NCI-H526 treated with DMSO at 0.1 percent for 48 hours (cell line): ENCODE measurements at places on chromosomes 3 and 15.

DNA sequence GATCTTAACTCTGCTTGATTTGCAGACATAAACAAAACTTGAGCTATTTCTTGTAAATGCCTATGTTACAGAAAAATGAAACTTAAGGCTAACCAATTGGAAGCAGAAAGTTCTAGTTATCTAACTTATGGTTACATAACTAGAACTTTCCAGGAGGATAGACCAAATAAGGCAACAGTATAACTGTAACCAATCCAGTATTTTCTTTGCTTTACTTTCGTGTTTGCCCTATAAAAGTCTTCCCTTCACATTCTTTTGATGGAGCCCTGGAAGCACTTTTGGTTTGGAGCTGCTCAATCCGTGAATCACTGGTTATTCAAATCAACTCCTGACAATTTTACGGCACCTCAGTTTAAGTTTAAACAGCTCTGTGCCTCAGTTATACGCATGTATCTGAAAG is 164.6 kb downstream of the SUCLG2 start:
- DNase-seq, result no peak

DNA sequence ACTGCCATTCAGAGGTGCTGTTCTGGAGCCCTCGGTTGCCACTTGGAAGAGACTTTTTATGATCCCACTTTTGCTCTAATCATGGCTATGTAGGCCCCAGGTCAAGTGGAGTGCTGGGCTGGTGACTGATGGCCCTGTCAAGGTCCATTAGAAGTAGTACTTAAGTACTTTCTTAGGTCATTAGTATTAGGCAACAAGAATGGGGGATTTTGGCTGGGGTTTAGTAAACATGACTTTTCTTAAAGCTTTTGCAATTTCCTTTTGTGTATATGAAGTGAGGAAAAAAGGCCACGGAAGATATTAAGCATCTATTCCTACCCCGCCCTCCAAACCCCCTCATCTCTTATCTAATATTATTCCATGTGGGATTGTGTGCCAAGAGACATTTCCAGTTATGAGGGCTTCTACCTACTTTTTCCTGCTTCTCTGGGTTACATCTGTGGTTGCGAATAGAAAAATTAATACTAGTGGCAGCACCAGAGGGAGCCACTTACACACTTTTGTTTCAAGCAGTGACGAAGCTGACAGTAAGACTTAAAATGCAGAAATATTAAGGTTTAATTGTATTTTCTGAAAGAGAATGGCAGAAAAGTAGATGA is 13.9 kb downstream of the NLGN1 start:
- DNase-seq, result no peak

DNA sequence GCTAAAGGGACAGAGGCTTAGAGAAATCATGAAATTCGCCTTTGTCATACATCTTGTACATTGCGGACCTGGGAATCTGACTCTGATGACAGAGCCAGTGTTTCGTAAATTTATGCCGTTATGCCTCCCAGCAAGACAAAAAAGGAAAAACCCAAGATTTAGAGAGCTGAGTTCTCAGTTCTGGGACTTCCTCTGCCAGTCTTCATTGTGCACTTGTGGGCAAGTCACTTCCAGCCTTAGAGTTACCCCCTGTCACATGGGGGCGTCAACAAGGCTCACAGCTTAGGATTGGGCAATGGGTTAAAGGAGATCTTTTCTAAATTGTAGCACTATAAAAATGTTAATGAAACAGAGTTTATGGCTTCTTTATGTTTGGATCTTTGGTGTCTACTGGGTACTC is 41.9 kb upstream of the MITF start:
- no peak for DNase-seq

DNA sequence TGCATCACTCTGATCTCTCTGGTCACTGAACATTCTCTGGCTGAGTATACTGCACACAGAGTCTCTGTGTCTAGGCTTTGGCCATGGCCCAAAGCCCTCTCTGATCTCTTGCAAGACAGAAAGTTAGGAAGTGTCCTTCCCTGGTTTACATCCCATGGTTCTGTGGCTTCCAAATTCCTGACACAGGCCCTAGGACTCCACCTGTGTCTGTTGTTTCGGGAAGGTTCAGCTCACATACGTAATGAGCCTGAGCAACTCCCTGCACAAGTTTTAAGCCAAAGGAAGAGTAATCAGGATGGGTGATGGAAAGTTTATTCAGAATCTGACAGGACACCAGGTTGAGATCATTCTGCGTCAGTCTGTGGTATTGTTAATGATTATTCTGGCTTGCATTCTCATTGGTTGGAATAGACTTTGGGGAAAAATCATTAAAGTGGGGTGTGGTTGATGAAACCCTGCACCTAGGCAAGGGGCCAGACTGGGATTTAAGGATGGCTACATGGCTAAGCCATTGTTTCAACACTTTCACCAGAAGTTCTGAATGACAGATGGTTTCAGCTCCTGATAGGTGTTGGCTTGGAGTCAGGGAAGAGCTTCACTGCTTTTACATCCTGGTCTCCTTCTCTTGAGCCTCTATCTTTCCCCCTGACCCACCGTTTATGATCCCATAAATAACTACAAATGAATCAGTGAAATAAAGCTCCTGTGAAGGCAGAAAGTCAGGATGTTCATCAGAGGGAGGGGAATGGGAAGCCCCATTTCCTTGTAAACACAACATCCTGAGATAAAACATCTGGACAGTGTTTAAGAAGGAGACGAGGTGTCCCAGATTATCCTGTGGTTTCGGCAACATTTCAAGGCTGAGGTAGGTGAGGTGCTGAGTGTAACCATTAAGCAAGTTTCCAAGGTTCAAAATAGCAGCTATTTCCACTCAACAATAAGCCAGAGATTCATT is 14.1 kb downstream of the LCMT2 start:
- no peak for DNase-seq

- DNase-seq, result no peak
These were observed 97.3 kb upstream of the C2CD4B start for GRCh38 chr15:62262305-62262941.

GRCh38 chr3:161230621-161231171 is 9.6 kb downstream of the NMD3 start:
- DNase-seq, result no peak

GRCh38 chr15:91116113-91117067 is 16.3 kb downstream of the SV2B start:
- DNase-seq, result peak; percentile 92

DNA sequence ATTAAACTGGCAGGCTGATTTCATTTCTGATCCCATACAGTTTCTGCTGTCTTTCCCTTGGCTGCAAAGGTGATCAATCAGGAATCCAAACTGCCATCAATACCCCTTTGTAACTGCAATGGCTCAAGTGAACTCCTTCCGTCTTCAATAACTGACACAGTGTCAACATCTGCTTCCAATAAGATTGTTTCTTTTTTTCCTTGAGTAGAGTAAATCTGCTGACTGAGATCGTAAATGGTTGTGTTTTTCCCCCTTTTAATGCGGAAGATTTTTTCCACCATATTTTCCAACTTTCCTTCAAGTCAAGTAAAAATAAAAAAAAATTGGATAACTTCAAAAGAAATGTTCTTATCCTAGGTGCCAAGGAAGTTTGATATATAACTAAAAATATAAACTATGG is 48.7 kb downstream of the VGLL3 start:
- DNase-seq, result no peak

DNA sequence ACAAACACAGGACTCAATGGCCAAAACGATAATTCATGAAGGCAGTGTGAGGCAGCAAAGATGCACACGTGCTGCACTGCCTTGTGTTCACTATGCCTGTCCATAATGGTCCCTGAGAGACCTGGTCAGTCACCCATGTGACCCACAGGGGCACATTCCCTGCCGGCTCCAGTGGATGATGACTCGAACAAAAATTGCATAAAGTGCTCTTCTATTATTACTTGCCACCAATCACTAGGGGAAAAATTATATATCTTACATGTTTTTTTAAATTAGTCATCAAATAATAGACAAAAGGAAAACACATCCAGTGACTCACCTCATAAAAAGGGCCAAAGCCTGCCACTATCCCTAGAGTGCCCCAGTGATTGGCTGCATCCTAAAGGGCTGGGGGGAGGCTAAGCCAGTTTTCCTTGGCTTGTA is 47.5 kb downstream of the UBP1 start:
- no peak for DNase-seq

- peak; percentile 51 for DNase-seq
These were observed 146.6 kb downstream of the SERPINI1 start for GRCh38 chr3:167882057-167882667.

DNA sequence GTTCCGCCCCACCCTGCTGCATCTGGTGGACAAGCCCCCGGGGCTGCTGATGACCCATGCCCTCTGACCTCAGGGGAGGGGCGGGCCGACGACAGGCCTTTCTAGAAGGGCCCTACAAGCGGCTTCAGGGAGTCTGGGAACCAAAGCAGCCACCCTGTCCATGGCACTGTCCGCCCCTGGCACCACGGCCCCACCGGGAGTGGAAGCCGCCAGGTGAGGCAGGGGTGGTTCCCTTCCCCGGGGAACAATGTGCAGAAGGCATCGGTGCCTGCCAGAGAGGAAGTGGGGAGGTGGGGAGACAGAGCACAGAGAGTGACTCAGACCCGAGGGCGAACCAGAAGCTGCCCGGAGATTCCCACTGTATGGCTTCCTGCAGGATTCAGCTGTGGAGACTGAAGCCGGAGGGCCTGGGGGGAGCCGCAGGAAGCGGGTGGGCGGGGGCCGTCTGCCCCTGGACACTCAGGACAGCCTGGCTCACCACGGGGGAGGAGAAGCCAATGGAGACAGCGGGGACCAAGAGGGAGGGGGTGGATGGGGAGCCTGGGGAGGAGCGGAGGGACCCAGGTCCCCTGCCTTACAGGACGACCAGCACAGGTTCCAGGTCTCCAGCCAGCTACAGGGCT is 134.0 kb downstream of the TPRA1 start:
- DNase-seq, result no peak

GRCh38 chr3:71050166-71050537 is 533.4 kb downstream of the FOXP1 start:
- DNase-seq, result no peak

- no peak for DNase-seq
These were observed 32.2 kb downstream of the DNAAF4 start for GRCh38 chr15:55475842-55476241.

GRCh38 chr3:77149382-77149781 is 109.5 kb downstream of the ROBO2 start:
- DNase-seq, result no peak

DNA sequence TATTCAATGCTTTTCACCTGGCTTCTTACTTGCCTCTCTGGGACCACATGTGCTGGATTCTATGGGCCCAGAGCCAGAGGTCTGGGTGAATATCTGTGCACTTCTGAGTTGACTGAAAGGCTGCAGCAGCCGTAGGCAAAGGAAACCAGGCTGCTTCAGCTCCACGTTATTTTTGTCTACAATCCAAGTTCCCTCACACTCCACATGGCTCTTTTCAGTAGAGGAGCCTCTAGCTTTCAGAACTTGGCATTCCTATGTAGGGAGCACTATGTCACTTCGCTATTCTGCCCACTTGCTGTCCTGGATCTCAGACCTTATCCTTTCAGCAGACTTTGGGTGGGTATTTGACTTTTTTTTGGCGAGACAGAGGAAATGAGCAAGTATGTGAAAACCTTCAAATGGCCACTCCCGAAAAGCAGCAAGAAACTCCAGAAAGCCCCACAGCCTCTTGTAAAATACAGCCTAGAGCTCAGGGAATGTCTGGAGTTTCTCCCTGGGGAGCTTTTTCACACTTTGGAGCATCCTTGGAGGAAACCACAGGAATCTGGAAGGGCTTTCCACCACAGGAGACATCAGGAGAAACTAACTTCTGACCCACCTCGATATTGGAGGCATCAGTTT is 80.9 kb downstream of the DUT start:
- no peak for DNase-seq

DNA sequence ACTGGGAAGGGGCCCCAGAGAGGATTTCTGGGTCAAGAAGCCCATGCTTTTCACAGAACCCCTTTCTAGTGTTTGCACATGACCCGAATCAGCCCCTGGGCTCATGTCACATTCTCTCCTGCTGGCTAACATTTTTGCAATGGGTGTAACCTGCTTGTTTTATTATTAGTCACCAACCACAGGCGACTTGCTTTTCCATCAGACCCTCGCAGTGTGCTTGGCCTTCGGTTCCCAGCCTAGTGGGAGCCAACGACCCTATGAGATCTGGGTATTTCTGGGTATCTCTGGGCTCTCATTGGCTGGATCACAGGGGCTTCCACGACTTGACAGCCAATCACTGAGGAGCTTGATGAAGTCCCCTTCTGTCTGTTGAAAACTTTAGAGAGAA is 11.0 kb upstream of the FBLN2 start:
- no peak for DNase-seq

- no peak for DNase-seq
These were observed 208.9 kb upstream of the TLE3 start for GRCh38 chr15:70306582-70306981.

DNA sequence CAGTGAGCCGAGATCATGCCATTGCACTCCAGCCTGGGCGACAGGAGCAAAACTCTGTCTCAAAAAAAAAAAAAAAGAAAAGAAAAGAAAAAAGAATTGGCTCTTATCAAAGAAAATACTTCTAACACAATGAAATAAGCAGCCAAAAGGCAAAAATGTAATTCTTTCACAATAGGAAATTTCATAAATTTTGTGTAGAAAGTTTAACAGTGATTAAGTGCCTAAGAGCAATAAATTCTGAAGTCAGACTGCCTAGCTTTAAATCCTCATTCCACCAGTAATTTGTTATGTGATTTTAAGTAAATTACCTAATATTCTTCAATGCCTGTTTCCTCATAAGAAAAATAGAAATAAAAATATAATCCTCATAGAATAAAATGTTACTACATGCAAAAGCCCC is 24.6 kb downstream of the HLTF start:
- DNase-seq, result no peak

DNA sequence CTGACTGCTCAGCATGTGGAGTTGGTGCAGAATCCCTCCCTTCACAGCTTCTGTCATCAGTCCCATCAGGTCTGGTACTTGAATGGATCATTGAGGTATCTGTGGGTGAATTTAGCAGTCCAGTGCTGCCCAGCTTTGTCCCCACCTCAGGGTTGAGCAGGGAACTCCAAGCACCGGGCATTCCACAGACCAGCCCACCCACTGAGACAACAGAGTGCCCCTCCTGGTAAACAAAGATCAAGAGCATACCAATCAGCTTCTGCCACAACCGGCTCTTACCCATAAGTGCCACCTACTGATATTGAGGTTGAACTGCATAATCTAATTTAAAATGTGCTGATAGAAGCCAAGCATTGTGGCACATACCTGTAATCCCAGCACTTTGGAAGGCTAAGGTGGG is 57.1 kb upstream of the FXR1 start:
- DNase-seq, result peak; percentile 2

- no peak for DNase-seq
These were observed 105.7 kb downstream of the TPRA1 start for GRCh38 chr3:127484601-127485388.

- DNase-seq, result no peak
These were observed 144.3 kb downstream of the KBTBD8 start for GRCh38 chr3:67142432-67142831.

- DNase-seq, result no peak
These were observed 74.0 kb upstream of the SAMMSON start for GRCh38 chr3:69925506-69925905.

DNA sequence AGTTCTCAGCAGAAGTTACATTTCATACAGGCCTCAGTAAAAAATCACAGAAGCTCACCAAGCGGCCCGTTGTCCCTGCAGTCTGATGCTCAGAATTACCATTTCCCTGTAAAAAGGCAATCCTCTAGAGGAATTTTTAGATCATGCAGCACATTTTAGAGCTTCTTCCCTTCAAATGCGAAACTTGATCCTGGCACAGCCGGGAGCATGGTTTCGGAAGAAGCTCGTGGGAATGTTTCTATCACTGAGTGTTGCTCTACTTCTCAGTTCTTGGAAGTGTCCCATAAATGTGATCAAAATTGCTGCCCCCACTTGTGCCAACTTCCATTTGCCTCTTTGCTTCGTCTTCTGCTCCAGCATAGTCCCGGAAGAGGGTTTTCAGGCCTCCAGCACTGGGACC is 3.8 kb upstream of the H1-8 start:
- no peak for DNase-seq
